Hematopoietic multipotent progenitor cell (in vitro differentiated cells): ENCODE measurements at places on chromosomes 6 and 20.

- DNase-seq: no peak
Observed at GRCh38 chr6:154223296-154223695, 133.3 kb downstream of the IPCEF1 start.

GRCh38 chr6:71544028-71544427 lies 255.4 kb downstream of the OGFRL1 start:
- no peak for DNase-seq

GRCh38 chr6:151370509-151371078 lies 20.8 kb downstream of the ZBTB2 start:
- DNase-seq: no peak

DNA sequence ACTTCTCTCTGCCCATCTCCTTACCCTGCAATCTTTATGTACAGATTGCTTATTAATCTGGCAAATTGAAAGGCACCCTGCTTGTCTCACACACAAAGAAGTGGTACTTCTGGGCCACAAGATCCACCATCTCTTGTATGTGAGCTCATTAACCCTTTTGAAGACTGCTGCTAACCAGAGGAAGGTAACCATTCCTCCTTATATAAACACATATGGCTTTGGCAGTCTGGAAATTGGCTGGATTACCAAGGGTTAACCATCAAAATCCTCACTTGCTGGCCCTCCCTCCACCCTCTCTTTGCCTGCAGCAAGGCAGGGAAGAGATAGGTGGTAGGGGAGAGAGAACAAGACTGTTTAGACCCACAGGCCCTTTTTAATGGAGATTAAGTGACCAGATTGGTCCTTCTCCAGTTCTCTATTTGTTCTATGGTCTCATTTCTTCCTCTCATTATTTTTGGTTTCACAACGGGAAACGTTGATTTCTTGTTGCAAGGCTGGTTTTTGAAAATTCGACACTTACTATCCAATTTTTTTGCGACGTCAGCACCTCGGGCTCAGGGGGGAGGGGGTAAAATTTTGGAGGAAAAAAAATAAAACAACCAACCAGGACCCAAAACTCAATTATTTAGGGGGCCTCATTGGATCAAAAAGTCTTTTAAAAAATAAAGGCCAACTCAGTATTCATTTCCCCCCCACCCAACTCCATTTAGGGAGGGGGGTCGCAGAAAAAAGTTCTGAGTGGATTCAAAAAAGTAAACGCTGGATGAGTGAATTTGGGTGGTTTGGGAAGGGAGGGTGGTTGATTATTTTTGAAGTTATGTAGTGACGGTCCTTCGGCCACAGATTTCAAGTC lies 859 bp downstream of the PPP1R10 start:
- peak; percentile 75 for DNase-seq

- DNase-seq: no peak
Observed at GRCh38 chr20:43739148-43739749, 12.4 kb upstream of the GTSF1L start.

- DNase-seq: no peak
Observed at GRCh38 chr6:3711776-3712175, 39.7 kb downstream of the PXDC1 start.

GRCh38 chr6:44477293-44477894 lies 89.9 kb downstream of the CDC5L start:
- no peak for DNase-seq
